Muscle of back (tissue), 13 donors: ENCODE measurements at places on chromosomes 13 and 19. TPM values are rescaled to one million over a fixed set of nuclear protein-coding genes. Genes with fewer than 3 reads are reported as not detected.

FBL gene
- 213 TPM for polyA plus RNA-seq

TMC4 gene
- 1.3 TPM for polyA plus RNA-seq

IGFL3 gene
- not detected for polyA plus RNA-seq

ZNF443 gene
- polyA plus RNA-seq: 3.8 TPM

IL12RB1 gene
- 0.42 TPM for polyA plus RNA-seq

SH2D3A gene
- 0.42 TPM for polyA plus RNA-seq

FFAR2 gene
- polyA plus RNA-seq: 0.27 TPM

TRPM4 gene
- 66.3 TPM for polyA plus RNA-seq

DNA sequence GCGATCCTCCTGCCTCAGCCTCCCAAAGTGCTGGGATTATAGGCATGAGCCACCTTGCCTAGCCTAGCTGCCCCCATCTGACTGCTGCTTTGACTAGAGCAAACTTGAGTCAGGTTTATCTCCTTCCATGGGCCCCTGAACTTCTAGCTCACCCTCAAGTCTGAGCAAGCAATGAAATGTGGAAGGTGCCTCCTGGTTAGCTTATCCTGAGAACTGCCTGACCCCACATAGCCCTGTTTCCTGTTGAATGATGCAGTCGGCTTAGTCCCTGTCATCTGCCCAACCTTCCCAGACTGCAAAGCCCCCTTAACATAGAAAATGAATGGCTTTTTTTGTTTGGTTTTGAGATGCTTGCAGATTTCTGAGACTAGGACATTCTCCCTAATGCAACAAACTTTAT is 8.9 kb upstream of the TMEM160 start:
- no peak for DNase-seq

- DNase-seq: no peak
These were observed 1.2 kb downstream of the SELENOW start for GRCh38 chr19:47779524-47780214.

DNA sequence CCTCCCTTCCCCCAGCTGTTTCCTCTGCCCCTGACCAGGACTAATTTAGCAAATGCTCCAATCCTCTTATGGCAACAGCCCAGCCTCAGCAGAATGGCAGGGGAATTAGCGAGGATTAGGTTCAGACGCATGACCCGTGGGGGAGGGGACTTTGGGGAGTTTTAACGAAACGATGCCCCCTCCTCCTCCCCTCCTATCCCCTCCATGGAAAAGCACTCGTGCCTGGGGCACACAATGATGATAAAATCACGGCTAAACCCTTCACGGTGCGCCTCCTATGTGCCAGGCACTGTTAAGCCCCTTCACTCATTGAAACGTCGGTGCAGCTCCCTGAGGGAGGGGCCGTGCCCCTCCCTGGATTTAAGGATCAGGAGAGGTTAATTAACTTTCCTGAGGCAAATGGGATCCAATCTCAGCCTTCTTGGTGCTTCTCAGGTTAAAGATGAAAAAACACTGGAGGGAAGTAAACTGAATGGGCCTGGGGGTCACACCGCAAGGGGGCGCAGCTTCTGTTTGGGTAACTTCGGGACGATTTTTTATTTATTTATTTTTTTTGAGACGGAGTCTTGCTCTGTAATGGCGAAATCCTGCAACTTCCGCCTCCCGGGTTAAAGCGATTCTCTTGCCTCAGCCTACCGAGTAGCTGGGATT is 10.1 kb upstream of the TPRX2 start:
- DNase-seq: peak; percentile 4

GRCh38 chr13:85080691-85081090 is 718.5 kb downstream of the SLITRK6 start:
- no peak for DNase-seq

- no peak for DNase-seq
These were observed 517.3 kb downstream of the KLF12 start for GRCh38 chr13:73616861-73617260.

DNA sequence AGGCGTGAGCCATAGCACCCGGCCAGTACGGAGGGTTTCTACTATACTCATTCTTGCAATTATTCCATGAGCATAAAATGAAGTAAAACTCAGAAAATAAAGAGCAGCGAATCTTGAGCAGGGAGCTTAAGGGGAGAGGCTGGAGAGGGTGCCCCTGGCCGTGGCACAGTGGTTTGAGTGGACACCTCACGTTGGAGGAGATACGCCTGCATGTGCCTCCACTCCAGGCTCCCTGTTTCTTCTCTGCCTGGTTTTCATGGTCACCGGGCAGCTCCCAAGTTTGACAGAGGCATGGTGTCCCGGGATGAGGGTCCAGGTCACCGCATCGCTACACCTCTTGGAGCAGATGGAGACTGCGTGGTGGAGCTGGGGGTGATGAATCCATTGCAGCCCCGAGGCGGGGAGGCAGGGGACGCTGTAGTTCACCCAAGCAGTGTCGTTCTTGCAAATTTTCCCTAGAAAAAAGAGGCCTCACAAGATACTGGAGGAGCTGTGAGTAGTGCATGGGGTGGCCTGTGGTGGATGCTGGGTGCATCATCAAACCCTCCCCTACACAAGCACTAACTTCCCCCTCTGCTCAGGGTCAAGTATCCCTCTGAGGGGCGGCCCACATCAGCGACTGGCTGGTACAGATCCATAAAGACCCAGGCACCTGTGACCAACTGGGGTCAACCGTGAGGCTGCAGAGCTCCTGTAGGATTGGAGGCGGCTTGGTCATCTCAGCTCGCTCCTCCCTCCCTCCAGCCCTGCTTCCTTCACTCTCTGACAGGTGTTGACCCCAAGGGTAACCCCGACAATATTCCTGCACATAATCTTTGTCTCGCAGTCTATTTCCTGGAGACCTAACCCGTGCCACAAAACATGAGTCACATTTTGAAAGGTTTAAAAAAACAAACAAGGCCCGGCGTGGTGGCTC is 3.6 kb upstream of the MIER2 start:
- DNase-seq: no peak

DNA sequence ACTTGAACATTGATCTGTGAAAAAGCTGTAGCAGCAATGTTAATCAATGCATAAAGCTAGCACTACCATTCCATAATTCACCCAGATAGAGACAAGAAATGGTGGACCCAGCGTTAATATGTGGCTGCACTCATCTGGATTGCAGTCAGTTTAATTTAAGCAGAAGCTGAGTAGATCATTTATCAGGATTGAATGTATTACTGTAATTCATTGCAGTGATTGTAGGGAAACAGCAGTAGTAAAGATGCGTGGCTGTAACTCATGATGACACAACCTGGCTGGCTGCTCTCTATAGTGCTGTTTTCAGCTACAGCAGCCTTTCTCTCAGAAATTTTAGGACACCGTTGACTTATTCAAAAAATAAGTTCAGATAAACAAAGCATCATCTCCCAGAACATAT is 499.5 kb upstream of the SLITRK6 start:
- no peak for DNase-seq

GRCh38 chr13:20847296-20847695 is 55.2 kb downstream of the XPO4 start:
- no peak for DNase-seq

GRCh38 chr19:41175801-41176777 is 16.9 kb upstream of the CYP2S1 start:
- DNase-seq: peak; percentile 17

- no peak for DNase-seq
These were observed 8.2 kb downstream of the NFIC start for GRCh38 chr19:3374369-3375112.

- DNase-seq: no peak
These were observed 5.3 kb downstream of the DENND1C start for GRCh38 chr19:6476155-6476895.

DNA sequence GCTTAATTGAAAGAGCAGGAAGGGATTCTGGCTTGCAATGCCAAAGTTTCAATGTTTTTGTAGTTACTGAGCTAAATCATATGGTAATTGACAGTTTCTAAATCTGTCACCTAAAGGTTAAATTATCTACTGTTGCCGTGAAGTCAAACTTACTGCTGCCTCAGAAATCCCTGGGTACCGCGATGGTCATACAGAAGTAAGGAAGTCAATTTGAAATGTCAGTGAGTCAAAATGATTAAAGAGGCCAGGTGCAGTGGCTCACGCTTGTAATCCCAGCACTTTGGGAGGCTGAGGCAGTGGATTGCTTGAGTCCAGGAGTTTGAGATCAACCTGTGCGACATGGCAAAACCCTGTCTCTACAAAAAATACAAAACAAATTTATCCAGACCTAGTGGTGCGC is 48.8 kb upstream of the TPM4 start:
- DNase-seq: no peak

DNA sequence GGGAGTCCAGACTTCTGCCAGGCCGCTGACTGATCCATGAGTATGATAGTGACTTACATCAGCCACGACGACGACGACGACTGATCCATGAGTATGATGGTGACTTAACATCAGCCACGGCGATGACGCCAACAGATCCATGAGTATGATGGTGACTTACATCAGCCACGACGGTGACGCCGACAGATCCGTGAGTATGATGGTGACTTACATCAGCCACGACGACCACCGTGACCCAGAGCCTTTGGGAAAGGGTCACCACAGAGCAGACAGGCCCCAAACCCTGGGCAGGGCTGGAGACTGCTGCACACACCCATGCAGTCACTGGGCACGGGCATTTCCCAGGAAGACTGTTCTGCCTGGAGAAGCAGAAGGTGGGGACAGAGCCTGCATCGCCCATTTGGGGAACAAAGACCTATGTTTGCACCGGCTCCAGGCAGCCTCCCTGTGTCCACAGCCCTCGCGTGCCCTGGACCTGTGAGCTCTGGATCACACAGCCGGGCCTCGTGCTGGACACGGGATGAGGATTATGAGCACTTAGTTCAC is 130.9 kb upstream of the SPACA7 start:
- DNase-seq: no peak

- DNase-seq: no peak
These were observed 15.3 kb downstream of the PRKCSH start for GRCh38 chr19:11450570-11451326.
